BE2C (cell line): ENCODE measurements at places on chromosomes 16 and 17.

GRCh38 chr17:61419496-61420046 lies 19.9 kb downstream of the TBX2 start:
- DNase-seq, result no peak

DNA sequence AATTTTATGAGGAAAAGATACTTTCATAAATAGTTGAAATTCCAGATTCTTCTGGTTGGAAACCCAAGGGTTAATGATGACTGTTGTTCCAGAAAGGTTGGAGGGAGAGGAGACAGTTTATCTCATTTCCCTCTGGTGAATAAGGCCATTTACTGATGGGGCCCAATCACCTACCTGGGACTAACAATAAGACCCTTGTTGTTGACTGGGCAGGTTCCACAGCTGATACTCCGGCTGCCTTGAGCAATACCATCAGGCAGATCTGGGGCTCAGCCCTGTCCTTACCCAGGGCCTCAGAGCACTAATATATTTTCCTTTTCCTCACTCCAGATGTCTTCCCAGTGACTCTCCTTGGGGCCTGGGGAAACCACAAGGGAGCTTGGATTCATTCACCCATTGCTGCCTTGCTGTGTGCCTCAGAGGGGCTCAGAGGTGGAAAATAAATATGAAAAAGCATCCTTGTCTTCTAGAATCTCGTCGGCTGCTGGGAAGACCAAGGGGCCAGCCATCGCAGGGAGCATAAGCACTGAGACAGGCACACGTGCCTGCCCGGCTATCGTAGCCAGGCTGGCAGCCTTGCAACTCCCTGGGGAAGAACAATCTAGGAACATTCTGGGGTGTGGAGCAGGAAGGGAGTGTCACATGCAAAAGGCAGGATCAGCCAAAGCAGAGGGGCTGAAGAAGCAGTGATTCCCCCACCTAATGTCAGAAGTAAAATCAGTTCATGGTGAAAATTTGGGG lies 54.4 kb downstream of the MPRIP start:
- no peak for DNase-seq

GRCh38 chr17:5562661-5563360 lies 21.5 kb downstream of the NLRP1 start:
- DNase-seq, result no peak

DNA sequence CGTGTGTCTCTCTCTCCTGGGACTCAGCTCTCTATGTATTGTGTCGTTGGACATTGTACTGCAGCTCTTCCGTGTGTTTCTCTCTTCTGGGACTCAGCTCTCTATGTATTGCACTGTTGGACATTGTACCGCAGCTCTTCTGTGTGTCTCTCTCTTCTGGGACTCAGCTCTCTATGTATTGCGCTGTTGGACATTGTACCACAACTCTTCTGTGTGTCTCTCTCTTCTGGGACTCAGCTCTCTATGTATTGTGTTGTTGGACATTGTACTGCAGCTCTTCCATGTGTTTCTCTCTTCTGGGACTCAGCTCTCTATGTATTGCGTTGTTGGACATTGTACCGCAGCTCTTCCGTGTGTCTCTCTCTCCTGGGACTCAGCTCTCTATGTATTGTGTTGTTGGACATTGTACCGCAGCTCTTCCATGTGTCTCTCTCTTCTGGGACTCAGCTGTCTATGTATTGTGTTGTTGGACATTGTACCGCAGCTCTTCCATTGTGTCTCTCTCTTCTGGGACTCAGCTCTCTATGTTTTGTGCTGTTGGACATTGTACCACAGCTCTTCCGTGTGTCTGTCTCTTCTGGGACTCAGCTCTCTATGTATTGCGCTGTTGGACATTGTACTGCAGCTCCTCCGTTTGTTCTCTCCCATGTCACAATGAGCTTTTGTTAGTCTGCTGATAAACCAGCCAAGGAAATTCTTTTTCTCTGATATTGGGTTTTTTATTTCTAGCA lies 84.8 kb downstream of the RPTOR start:
- DNase-seq, result no peak

DNA sequence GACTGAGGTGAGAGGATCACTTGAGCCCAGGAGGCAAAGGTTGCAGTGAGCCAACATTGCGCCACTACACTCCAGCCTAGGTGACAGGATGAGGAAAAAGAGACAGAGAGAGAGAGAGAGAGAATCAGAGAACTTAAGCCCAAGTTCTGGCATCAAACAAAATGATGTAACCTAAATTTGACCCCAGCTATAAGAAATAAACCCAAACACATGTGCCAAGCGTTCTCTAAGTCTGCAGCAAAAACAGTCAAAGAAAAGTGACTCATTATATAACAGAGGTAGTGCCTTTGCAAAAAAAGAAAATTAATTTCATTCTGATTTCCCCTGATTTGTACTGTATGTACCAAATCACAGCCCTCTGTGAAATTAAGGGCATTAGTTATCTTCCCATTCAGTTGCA lies 89.5 kb downstream of the CDH11 start:
- DNase-seq, result no peak

DNA sequence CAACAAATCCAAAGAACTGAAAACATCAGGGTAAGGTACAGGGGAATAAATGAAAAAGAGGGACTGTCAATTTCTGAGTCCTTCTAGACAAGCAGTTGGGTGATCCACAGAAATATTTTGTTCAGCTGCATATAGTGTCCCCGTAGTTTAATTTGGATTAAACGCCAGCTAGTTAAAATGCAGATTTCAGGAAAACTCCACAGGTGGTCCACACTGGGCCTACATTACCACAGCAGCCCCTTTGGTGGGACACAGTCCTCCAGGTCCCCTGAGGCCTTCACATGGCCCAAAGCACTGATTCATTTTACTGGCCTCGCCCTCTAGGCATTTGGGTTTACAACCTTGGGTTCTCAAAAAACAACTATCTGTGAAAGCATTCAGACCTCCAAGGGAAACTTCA lies 4.6 kb downstream of the ARHGAP17 start:
- DNase-seq, result no peak

GRCh38 chr17:20073055-20073979 lies 64.2 kb downstream of the SPECC1 start:
- no peak for DNase-seq

GRCh38 chr16:12515346-12515745 lies 288.3 kb downstream of the CPPED1 start:
- no peak for DNase-seq

GRCh38 chr17:21285164-21286065 lies 904 bp downstream of the MAP2K3 start:
- no peak for DNase-seq

- DNase-seq, result peak; percentile 59
These were observed 183.0 kb downstream of the FOXL1 start for GRCh38 chr16:86761111-86762031.

- no peak for DNase-seq
These were observed 14.6 kb downstream of the SMTNL2 start for GRCh38 chr17:4598776-4599504.

- no peak for DNase-seq
These were observed 44.7 kb downstream of the CNOT1 start for GRCh38 chr16:58584831-58585505.

DNA sequence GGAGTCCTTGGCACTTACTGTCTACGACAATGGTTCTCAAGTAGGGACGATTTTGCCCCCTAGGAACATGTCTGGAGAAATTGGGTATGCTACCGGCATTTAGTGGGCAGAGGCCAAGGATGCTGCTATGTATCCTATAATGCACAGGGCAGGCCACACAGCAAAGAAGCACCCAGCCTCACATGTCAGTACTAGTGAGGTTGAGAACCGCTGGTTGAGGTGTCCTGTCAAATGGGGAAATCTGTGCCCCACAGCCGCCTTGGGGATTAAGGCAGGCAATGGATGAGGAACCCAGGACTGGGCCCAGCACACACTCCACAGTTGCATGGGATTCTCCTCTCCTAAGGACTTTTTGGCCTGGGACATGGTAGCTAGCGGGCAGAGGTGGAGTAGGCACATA lies 86.7 kb upstream of the TOB1 start:
- DNase-seq, result no peak

DNA sequence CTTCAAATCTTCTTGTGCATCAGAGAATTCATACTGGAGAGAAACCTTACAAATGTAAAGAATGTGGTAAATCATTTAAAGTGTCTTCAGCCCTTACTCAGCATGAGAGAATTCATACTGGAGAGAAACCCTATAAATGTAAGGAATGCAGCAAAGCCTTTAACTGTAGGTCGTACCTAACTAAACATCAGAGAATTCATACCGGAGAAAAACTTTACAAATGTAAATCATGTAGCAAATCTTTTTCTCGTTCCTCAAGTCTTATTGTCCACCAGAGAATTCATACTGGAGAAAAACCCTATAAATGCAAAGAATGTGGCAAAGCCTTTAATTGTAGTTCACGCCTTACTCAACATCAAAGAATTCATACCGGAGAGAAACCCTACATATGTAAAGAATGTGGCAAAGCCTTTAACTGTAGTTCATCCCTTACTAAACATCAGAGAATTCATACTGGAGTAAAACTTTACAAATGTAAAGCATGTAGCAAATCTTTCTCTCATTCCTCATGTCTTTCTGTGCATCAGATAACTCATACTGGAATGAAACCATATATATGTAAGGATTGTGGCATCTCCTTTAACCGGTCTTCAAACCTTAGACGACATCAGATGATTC lies 118.5 kb upstream of the ZNF267 start:
- DNase-seq, result no peak

GRCh38 chr17:48542698-48543106 lies 2.2 kb downstream of the HOXB2 start:
- DNase-seq, result no peak

GRCh38 chr17:67629971-67630320 lies 87.8 kb upstream of the NOL11 start:
- no peak for DNase-seq

GRCh38 chr17:45225051-45225700 lies 3.5 kb downstream of the FMNL1 start:
- DNase-seq, result no peak

DNA sequence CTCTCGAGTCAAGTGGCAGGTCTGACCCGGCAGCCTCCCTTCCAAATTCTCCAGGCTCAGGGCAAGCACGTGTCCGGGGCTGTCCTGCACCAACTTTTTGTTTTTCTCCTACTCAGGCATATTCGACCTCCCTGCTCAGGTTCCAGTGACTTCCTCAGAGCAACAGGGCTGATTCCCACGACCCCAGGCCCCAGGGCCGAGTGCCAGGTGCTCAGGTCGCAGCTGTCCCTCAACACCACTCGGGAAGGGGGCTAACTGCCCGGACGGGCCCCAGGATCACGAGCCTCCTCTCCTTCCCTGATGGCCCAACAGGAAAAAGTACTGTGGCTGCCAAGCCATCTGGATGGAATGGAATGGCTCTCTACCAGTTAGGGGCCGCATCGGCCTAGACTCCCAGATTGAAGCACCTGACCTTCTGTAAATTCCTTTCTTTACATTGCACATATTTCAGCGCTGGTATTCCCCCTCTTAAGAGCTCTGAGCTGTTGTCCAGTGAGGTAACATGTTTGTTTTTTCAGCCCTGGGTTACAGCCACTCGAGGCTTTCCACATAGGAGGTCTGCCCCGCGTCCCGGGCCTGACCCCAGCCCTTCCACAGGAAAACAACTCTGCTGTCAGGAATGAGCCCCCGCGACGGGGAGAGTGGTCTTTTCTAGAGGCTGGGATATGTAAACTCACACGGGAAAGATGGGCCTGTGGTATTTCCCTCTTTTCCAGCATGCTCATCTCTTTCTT lies 25.0 kb downstream of the NXN start:
- no peak for DNase-seq

DNA sequence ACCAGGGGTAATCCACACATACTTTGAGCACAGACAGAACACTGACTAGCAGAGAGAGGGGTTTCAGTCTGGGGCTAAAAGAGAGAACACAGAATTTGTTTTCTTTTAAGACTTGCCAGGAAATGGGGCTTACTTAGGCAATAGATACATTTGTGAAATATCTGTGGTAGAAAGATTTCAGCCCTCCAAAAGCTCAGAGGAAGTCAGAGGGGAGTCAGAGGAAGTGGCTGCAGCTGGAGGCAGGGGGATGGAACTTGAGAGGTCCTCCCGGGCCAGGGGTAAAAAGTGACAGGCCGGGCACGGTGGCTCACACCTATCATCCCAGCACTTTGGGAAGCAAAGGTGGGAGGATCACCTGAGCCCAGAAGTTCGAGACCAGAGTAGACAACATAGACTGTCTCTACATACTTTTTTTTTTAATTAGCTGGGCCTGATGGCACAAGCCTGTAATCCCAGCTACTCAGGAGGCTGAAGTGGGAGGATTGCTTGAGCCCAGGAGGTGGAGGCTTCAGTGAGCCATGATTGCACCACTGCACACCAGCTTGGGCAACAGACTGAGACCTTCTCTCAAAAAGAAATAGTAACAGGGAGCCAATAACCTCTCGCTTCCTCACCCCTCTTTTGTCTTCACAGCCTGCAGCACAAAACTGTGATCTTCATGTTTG lies 49.9 kb downstream of the NLRC5 start:
- no peak for DNase-seq

DNA sequence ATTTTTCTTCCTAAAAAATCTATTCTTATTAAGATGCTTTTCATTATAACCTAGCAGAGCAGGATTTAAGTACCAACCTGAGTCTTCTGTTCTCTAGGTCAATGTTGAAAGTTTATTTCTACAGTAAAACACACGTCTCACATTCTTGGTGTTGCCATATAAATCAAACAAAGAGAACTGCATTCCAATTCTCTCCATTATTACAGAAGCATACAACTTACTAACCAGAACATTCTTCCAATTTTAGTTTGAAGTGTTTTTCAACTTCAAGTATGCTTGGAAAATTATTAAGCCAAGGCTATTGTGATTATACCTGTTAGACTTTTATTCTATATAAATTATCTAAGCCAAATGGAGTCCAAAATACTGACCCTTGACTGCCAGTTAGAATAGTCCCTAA lies 110.4 kb upstream of the PMFBP1 start:
- no peak for DNase-seq

DNA sequence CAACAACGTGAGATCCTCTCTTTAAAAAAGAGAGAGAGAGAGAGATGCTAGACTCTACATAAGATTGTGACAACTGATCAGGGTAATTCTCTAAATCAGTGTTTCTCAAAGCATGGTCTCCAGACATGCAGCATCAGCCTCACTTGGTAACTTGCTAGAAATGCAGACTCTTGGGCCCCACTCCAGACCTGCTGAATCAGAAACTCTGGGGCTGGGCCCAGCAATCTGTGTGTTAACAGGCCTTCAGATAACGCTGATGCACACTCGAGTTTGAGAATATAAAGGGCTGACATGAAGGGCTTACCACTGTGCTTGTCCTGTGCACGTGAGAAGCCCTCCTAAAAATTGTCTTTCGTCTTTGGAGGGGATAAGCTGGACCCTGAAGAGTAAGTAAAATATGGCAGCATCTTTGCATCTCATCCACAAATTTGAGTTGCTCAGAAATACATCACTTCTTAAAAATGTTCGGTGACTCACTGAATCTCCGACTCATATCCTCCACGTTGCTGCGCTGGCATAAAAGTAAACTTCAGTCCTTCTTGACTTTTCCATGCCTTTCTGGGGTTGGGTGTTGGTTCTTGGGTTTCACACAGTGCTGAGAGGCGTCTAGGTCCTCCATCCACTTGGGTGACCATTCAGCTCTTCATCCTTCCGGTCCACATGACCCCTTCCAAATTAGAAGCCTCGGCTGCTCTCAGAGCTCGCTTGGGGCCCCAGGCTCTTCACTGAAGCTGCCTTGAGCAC lies 26.1 kb upstream of the KDM8 start:
- DNase-seq, result no peak
